ENCODE measurements at places on chromosomes 16 and 17.

- no peak for DNase-seq
Observed at GRCh38 chr17:28572259-28573039, 1.1 kb upstream of the PIGS start.

DNA sequence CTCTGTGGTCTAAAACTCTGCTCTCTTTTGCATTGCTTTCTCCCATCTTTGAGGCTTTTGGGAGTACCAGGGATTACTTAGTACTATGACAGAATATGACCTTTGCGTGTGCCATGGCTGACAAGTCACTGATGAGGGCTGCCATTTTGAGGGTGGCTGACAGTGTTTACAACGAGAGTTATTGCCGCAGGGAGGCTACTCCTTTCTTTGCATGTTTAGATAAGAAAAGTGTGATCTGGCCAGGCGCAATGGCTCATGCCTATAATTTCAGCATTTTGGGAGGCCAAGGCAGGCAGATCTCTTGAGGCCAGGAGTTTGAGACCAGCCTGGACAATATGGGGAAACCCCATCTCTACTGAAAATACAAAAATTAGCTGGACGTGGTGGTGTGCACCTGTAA is 77.5 kb downstream of the GSG1L start:
- DNase-seq, result no peak

- no peak for DNase-seq
Observed at GRCh38 chr17:74276051-74276476, 2.0 kb downstream of the DNAI2 start.

- DNase-seq, result no peak
Observed at GRCh38 chr16:27576729-27577128, 26.8 kb downstream of the KATNIP start.

GRCh38 chr16:19857593-19858339 is 26.9 kb downstream of the GPRC5B start:
- DNase-seq, result no peak

GRCh38 chr17:76261421-76262215 is 3.5 kb upstream of the UBALD2 start:
- DNase-seq, result peak; percentile 36

DNA sequence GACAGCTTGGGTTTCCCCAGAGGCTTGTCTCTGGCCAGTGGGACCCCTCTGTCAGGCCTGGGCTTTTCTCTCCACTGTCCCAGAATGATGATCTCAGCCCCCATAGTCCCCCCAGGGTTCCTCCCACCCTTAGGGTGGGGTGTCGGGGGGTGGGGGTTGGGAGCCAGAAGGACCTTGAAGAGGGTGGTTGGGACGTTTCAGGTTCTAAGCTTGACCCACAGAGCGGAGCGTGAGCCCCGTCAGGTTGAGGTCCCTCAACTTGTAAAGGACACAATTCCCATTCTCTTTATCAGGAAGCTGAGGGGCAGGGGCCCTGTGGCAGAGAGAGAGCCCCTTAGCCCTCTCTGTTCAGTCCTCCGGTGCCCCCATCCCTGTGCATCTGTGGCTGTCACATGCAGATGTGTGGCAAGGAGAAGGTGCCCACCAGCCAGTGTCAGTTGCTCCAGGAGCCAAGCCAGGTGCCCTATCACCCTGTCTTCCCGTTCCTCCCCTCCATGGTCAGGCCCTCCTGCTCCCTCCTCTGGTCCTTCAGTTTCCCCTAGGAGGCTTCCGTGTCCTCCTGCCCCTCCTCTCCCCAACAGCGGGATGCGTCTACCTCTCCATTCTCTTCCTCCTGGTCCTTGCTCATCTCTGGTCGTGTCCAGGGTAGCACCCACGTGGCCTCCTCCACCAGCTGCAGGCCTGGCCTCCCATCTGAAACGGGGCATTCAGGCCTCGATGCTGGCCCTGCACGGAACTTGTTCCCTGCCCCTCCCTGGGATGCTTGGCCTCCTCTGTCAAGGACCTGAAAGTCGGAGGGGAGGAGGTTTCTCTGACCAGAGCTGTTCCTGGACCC is 1.5 kb upstream of the NTN3 start:
- no peak for DNase-seq

DNA sequence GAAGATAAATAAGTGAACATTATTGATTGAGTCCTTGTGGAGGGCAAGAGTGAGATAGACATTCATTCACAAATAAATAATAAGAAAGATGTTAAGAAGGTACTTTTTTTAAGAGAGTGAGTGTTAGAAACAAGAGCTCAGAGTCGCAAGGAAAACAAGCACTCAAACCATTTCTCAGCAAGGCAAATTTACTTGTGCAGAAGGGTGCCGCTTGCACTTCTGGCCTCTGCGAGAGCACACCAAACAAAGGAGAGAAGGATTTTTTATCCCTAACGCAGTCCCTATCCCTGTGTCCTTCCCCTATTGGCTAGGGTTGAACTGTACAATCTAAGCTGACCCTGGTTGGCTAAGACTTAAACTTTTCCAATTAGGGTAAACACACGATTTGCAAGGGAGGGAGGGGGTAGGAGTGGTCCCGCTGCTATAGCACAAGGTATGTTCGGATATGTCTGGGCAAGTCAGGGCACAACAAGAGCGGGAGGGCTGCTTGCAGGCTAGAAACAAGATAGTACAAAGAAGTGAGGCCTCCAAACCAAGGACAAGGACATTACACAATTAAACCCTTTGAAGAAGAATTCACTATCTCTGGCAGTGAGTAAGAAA is 156.2 kb downstream of the PPM1E start:
- DNase-seq, result no peak

GRCh38 chr16:64225036-64225435 is 896.8 kb downstream of the CDH11 start:
- DNase-seq, result no peak

- no peak for DNase-seq
Observed at GRCh38 chr16:1556254-1556653, 22.8 kb downstream of the TMEM204 start.

DNA sequence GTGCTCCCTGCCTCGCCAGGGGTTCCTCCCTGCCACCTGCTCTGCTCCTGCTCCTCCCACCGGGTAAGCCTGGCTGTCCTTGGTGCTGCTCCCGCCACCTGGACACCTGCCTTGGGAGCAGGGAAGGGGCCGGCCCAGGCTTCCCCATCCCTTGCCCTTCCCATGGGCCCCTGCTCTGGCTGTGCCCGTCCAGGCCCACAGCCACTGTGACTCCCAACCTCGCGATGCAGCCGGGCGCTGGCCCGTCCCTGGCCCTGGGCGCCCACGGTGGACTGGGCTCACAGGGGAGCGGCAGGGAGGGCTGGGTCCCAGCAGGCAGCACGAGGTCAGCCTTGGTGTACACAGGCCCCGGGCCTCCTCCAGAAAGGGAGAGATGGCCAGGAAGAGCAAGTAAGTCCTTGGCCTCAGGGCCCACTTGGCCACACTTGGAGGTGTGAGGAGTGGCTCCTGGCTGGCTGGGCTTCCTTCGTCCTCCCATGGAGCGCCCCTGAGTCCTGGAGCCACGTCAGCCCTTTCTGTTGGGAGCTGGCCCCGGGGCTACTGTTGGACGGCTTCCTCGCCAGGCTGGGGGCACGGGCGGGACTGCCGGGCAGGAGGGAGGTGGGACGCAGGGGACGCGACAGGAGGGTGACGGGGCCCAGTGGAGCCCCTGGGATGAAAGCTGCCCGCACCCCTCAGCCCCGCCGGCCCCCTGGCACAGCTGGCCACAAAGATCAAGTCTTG is 15.3 kb downstream of the ENGASE start:
- DNase-seq, result no peak

- peak; percentile 7 for DNase-seq
Observed at GRCh38 chr17:62704381-62704971, 77.0 kb downstream of the MRC2 start.

GRCh38 chr16:85055493-85056210 is 28.1 kb downstream of the KIAA0513 start:
- DNase-seq, result peak; percentile 67

DNA sequence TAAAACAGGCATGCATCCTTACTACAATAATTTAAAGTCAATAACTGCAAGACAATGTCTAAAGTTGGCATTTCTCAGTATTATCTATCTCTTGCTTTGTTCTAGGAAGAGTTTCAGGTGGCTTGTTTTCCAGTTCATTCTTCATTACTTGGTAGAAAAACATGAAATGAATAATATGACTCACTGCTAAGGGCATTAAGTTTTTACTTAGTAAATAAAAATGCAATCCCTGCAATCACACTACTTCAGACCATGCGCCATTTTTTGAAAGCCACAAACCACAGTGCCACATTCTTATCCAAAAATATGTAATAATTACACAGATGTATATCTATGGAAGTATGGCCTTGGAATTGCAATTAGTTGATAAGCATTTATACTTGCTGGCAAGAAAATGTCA is 55.4 kb downstream of the CREBBP start:
- no peak for DNase-seq

DNA sequence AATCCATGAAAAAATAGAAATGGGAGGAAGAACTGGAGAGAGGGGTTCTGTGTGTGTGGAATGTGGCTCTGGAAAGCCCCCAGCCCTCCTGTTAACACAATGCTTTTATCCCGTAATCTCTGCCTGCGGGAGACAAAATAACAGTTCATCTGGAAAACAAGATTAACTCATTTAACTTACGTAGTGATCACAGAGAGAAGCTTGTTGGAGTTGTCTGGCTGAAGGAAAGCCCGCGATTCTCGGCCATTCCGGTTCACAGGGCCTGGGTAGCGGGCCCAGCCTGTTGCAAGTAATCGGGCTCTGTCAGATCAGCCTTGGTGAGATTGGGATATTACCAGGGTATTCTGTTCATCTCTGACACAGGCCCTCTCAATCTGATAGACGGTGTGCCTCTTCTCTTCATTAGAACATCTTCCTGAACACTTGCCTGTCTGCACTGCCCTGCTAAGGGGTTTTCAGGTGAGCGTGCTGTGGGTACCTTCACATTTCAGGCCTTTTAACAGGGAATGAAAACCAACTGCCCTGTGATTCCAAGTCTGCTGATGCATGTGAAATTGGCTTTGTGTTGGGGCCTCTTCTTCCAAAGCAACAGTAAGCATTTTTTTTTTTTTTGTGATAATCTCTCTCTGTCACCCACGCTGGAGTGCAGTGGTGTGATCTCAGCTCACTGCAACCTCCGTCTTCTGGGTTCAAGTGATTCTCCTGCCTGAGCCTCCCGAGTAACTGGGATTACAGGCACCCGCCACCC is 609.9 kb downstream of the WWOX start:
- DNase-seq, result no peak

- no peak for DNase-seq
Observed at GRCh38 chr16:88720396-88720970, 14.2 kb downstream of the CTU2 start.

GRCh38 chr16:8907096-8907495 is 24.9 kb downstream of the LITAFD start:
- DNase-seq, result no peak

GRCh38 chr16:27287051-27287811 is 18.7 kb upstream of the NSMCE1 start:
- no peak for DNase-seq

DNA sequence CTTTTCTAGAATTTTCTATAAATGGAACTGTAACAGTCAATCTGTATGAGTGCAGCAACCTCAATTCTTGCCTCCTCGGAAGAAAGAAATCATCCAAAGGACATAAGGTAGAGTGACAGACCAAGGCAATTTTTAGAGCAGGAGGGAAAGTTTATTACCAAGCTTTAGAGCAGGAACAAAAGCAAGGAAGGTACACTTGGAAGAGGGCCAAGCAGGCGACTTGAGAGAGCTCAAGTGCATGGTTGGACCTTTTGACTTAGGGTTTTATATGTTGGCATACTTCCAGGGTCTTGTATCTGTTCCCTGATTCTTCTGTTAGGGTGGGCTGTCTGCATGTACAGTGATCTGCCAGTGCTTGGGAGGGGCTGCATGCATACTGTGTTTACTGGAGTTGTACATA is 50.3 kb downstream of the SCNN1G start:
- no peak for DNase-seq

DNA sequence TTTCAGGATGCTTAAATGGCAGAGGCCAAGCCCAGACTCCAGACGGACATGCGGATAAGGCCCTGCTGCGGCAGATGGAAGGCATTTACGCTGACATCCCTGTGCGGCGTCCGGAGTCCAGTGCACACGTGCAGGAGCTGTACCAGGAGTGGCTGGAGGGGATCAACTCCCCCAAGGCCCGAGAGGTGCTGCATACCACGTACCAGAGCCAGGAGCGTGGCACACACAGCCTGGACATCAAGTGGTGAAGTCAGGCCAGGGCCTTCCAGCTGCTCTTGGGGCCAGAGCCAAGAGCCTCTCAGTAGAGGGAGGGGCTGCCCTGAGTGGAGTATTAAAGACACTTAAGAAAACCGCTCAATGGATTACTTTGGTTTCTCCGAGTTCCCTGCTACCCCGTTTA is 29.4 kb downstream of the NARF start:
- no peak for DNase-seq

- no peak for DNase-seq
Observed at GRCh38 chr16:49453021-49453420, 79.4 kb downstream of the C16orf78 start.

GRCh38 chr16:590815-591200 is 942 bp downstream of the RAB40C start:
- no peak for DNase-seq

DNA sequence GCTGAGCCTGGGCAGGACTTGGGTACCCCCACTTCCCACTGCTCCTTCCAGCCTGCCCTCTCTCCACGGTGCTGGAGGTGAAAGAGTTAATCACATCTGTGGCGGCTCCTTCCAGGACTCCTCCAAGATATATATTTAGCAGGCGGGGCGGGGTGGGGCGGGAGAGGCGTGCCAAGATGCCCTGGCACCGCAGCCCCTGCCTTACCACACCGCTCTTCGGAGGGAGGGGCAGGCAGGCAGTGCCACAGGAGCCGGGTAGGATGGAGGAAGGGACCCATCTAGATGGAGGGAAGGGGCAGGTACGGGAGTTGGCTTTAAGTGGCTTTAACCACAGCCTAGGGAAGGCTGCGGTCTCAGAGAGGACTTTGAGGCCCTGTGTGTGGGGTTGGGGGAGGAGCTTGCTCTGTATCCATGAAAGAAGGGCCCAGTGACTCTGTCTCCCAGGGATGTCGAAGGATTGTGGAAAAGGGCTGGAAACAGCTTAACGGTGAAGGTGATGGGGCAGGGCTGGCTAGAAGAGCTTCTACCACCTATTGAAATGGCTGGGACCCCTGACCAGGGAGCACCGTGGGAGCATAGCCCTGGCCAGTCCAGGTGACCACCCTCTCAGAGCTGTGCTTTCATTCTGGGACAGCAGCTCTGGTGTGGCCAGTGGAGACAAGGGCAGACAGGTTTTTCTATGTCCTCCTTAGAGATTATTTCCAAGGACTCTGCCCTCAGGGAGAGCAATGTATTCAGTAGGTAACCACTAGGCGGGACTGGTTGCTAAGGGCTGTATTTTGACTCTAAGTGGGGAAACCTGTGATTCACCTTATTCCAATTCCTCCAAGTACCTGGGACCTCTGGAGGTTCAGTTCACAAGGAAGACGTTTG is 13.0 kb downstream of the GPR142 start:
- no peak for DNase-seq
